ENCODE measurements at places on chromosomes 3 and 15. TPM values are rescaled to one million over a fixed set of nuclear protein-coding genes. Genes with fewer than 3 reads are reported as not detected.

UBA7 gene
- 16.1 TPM for total RNA-seq

ATP13A5 gene
- not detected for total RNA-seq

PLSCR5 gene
- total RNA-seq = not detected

CNTN4 gene
- total RNA-seq = 0.51 TPM

KBTBD8 gene
- 1.4 TPM for total RNA-seq

CDCP1 gene
- 0.82 TPM for total RNA-seq

INSYN1 gene
- 11.6 TPM for total RNA-seq

OSBPL10 gene
- 7.0 TPM for total RNA-seq

PSTPIP1 gene
- total RNA-seq = 5.2 TPM

P2RY13 gene
- 0.16 TPM for total RNA-seq

Measured in gastrocnemius medialis (tissue), 4 donors.